AG10803 (cell line): ENCODE measurements at places on chromosomes 1 and 21.

DNA sequence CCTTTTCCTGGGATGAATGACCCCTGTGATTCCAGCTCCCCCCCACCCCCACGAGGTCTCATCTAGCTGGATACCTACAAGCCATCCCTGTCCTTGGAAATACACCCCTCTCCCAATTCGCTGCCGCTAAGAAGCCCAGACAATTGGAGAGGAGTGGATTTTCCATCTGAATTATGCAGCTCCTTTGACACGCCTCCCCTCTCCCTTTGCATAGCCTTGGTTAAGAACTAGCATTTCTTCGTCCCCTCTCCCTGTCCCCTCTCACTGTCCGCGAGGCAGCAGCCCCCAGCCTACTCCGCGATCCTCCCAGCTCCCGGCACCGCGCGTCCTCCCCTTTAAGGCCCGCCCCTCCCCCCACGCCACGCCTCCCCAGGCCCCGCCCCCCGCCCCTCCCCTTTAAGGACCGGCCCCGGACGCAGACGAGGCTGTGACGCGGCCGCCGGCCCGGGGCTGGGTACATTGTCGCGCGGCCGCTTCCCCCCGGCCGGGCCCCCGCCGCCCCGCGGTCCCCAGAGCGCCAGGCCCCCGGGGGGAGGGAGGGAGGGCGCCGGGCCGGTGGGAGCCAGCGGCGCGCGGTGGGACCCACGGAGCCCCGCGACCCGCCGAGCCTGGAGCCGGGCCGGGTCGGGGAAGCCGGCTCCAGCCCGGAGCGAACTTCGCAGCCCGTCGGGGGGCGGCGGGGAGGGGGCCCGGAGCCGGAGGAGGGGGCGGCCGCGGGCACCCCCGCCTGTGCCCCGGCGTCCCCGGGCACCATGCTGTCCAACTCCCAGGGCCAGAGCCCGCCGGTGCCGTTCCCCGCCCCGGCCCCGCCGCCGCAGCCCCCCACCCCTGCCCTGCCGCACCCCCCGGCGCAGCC lies at the start of gene MAPKAPK2:
TSS of gene MAPKAPK2 (plus strand) at position 428 of the 856 bp plus-strand sequence. CDS start at position 753, 325 bp downstream.
- peak; percentile 60 for DNase-seq

GRCh38 chr1:225851805-225852204 lies 30.4 kb downstream of the TMEM63A start:
- DNase-seq: no peak

DNA sequence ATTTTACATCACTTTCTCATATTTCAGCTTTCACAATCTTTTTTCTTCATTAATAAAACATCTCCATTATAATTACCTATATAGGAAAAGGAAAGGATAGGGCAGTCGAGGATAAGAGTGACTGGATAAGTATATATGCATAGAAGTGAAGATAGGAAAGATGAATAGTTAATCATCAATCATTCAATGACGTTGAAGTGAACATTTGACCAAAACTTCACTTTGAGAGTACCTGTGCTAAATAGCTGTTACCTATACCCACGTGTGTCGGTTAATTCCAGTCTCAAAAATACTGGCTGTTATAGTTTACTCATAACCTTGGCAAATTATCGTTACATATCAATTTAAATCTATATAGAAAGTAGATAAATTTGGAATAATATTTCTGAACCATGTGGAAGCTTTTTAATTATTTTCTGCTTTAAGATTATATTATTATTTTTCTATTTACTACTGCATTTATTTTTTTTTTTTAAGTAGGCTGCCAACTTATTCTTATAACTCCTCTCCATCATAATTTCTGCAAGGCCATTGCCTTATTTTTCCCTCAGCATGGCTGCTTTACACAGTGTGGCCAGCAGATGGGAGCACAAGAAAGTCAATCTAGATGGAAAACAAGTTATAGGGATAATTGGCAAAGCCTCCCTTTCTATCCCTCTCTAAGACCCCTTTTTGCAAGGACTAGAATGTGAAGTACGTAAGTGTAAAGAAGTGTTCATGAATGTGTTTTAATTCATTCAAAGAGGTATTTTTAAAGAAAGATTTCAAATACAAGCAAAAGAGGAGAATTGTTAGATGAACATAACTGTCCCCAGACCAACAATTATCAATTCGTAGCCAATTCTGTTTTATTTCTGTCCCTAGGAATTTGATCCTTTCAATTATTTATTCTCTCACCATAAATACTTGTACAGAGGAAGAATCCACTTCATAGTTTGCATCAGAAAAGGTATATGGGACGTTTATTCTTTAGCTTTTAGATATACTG lies 290.4 kb downstream of the KCNT2 start:
- peak; percentile 37 for DNase-seq

GRCh38 chr21:41957991-41958766 lies 4.4 kb upstream of the C2CD2 start:
- DNase-seq: peak; percentile 90
